Renal cortical epithelial cell (primary cell): ENCODE measurements at places on chromosomes 3 and 15.

- DNase-seq = peak; percentile 93
These were observed 209.8 kb upstream of the THRB start for GRCh38 chr3:24704496-24704895.

- DNase-seq = no peak
These were observed 17.6 kb upstream of the FRMD4B start for GRCh38 chr3:69403454-69403853.

DNA sequence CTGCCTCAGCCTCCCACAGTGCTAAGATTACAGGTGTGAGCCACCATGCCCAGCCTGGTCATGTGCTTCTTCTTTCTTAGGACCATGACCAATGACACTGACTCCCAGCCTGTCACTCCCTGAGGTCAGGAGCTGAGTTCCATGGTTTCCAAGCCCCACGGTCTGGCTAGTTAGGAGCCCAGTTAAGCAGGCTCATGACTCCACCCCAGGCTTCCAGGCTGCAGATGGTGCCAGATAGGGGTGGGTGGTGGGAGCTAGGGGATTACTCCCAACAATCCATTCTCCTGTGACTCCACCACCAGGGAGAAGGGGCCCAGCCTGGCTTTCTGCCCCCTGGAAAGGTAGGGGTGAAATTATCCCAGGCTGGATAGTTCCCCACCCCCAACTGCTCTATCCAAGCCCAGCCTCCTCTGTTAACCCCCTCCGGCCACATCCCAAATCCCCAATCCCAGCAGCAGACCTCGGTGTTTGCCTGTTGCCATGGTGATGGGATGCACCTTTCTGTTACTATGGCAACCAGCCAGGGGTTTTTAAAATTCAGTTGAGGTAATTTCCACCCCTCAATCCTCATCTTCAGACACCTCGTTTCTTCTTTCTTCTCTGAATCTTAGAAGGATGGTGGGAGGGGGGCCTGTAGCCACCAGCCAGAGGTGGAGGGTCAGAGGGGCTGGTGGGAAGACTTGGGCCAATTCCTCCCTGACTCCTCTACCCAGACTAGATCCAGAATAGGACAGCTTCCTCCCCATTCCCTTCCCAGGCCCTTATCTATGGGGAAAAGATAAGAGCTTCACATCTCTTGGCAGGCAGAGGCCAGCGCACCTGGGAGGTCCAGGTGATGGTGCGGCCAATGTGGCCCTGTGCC, 22.5 kb upstream of the SEMA3F start:
- no peak for DNase-seq

GRCh38 chr15:99604865-99605264, 39.1 kb downstream of the MEF2A start:
- peak; percentile 69 for DNase-seq

DNA sequence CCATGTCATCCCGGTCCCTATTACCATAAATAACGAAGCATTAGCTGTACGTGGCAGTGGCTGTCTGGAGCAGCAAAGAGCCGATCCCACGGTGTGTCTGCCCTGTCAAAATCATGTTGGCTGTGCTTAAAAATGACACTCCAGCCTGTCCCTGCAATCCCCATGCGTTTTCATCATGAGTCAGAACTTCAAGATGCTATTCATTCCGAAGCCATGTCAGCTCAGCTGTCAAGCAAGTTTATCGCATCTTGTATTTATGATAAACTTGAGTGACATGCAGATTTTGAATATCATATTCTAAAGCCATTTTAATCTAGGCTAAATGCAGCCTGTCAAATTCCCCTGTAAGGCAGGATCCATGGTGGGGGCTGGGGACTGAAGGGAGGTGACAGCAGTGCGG, 152.4 kb downstream of the TJP1 start:
- peak; percentile 50 for DNase-seq
